ENCODE measurements at places on chromosomes 7 and 10.
A peak's percentile ranks its signal among the peaks of the same experiment; 100 is the strongest.

DNA sequence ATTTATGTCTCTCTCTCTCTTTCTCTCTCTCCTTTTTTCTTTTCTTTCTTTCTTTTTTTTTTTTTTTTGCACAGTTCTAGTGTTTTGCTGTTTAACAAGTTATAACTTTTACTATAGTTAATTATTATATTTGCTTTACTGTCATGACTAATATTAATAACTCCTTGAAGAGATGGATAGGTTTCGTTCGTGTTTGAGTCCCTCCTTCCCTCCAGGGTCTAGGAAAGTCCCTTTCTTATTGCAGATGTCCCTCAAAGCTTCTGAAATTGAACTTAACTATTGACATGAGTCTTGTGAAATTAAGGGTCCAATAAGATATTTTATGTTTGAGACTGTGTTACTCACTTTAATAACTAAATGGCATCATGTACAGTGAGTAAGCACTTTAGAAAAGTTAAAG lies 131.4 kb downstream of the PLXDC2 start:
- no peak for DNase-seq

DNA sequence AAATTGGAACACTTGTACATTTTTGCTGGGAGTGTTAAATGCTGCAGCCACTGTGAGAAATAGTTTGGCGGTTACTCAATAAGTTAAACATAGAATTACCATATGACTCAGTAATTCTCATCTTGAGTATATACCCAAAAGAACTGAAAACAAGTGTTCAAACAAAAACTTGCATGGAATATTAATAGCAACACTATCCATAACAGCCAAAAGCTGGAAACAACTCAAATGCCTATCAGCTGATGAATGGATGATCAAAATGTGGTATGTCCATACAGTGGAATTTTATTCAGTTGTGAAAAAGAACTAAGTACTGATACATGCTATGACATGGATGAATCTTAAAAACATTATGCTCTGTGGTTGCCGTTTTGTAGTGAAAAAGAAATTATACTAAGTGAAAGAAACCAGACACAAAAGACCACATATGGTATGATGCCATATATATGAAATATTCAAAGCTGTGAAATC lies 63.0 kb upstream of the SP4 start:
- DNase-seq: no peak

DNA sequence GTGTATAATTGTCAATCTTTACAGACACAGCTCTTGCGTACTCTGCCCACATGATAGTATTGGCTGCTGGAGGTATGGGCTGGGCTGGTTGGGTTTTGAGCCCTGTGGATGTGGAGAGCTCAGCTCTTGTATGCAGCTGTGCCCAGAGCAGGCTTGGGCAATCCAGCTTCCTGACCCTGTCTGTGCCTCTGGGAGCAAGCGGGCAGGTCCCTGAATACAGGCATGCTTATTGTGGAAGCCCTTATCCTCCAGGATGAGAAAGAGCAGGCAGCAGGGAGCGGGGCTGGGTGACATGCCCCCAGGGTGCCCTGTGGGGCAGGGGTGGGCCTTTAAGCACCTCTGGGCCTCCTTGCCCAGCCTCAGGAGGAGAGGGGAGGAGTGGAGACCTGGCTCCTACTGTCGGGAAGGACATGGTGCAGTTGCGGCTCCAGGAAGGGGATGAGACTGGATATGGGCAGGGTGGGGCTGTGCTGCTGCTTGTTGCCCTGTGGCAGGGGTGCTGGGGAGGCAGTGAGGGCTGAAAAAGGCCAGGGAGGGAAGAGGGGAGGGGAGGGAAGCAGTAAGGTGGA lies 32.7 kb upstream of the SH2D4B start:
- no peak for DNase-seq

GRCh38 chr10:12590675-12591659 lies 241.6 kb downstream of the CAMK1D start:
- no peak for DNase-seq

GRCh38 chr10:28385748-28386502 lies 83.1 kb upstream of the MPP7 start:
- DNase-seq: no peak

GRCh38 chr7:137968890-137969289 lies 33.0 kb downstream of the CREB3L2 start:
- no peak for DNase-seq

DNA sequence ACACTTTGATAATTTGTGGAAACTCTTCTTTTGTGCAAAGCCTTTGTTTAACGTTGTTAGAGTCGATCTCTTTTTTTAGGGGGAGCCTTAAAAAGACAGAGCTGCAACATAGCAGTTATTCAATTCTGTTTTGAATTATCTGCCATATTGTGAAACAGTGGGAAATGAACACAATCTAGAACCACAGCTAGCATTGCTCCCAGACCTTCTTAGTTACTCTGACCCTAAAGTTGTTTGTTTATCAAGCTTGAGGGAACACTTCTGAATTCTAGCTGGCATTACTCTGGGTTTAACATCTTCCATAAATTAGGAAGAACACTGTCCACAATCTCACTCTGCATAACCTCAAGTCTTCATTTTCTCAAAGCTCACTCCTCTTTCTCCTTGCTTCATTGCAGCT lies 217.7 kb downstream of the PRKG1 start:
- DNase-seq: no peak

DNA sequence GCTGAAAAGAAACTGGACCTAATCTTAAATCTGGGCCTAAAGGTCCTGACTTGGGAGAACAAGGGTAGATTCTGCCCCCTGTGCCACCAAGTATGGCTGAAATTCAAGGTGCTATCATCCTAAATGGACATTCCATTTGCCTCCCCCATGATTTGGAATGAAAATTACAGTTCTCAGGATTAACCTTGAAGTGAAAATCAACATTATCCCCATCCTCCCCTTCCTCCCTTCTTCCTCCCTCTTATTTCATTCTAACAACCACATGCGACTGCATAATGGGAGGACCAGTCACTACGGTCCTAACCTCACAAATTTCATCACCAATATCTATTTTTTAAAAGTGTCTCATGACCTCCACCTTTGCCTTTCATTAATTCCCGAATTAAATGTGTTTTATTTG lies 62.1 kb downstream of the SEMA3C start:
- DNase-seq: no peak

DNA sequence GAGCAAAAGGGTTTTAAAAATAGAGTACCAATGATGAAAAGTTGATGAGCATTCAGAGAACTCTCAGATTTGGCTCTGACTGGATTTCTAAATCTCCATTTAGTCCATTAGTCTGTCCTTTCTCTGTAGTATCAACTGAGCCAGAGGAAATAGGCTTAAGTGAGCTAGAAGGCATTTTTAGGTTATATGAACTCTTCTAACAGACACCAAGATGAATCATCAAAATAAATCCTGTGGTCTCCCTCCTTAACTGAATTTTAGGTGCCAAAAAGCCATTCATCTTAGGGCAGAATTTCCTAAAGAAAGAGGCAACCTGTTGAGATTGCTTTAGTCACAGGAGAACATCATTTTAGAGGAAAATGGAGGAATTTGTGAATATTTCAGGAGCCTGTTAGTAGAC lies 305.1 kb downstream of the AUTS2 start:
- DNase-seq: no peak

- no peak for DNase-seq
These were observed 40.7 kb downstream of the GPRIN2 start for GRCh38 chr10:46515793-46516192.

DNA sequence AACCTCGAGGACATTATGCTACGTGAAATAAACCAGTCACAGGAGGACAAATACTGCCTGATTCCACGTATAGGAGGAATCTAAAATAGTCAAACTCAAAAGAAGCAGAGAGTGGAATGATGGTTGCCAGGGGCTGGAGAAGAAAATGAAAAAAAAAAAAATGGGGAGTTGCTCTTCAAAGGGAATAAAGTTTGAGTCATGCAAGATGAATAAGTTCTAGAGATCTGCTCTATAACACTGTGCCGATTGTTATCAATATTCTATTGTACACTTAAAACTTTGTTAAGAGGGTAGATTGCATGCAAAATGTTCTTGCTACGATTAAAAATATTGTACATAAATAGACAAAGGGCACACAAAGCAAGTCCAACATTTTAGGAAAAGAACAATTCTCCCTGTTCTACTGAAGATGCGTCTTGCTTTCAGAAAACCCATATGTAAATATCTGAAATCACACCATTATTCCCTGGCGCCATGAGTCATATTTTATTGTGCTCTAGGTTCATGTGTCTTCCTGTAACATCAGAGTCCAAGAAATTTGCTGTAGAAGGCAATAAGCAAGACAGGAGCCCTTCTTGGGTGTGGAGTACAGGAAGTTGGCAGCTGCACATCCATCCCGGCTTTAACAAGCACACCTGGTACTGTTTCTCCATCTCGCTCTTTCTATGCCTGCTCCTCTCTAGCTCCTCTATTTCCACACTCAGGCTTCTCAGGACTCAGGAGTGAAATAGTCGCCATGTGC lies 145.9 kb downstream of the GFRA1 start:
- DNase-seq: peak; percentile 29

DNA sequence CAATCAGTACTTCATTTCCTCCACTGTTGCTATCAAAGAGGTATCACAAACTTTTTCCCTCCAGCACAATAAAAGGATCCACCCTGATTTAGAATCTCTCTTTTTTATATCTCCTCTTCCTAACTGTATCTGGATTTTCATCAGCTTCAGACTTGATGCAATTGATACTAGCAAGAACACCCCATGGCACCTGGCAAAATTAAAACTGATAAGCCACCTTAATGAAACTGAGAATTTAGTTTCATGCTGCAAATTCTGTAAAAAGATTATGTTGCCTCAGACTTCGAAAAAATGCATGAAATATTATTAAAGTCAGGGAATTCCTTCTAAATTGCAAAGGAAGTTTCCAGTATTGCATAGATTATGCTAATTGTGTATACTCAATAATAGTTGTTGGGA lies 277.0 kb downstream of the HDAC9 start:
- no peak for DNase-seq

GRCh38 chr10:13839430-13839990 lies 252.7 kb downstream of the PRPF18 start:
- DNase-seq: no peak

DNA sequence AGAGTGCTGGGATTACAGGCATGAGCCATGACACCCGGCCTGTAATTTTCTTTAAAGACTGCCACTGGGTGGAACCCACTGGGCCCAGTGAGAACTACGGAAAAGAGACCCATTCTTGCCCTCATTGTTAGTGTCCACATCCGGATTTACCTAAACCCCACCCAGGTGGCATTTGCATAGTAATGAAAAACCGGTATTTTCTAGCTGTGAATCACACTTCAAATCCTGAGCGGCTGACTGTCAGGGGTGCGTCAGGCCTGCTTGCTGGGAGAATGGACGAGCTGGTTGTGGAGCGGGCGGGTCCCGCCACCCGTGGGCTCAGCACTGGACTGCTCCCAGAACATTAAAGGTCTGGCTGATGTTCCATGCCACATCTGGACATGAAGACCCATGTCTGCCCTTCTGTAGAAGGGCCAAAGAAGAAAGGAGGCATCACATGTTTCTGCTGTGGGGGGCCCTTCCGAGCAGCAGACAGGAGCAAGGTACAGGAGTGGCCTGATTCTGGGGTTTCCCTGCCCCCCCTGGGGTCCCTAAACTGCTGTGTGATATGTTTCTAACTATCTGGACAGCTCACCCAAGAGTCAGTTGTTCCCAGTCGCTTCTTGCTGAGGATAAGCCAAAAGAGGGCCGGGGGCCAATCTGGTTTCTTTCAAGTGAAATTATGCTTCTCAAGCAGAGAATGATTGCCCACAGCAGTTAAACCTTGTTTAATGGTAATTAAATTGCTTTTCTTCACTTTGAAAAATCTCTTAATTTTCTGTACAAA lies 46.4 kb downstream of the KIAA1217 start:
- DNase-seq: no peak

DNA sequence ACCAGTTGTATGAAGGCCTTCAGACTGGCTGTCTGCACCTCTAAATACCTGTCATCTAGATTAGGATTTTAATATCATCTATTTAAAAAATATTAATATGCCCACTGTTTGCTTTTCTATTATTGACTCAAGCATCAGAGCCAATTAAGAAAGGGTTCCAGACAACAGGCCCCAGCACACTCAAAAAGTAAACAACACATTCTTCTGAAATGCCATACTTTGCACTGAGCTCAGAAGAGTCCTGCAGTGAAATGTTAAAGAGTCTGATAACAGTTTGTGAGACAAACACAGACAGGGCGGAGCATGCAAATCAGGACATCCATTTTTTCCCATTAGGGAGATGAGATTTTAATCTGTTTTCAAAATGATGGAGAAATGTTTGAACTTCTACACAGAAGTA lies 45.9 kb upstream of the KLF6 start:
- no peak for DNase-seq

DNA sequence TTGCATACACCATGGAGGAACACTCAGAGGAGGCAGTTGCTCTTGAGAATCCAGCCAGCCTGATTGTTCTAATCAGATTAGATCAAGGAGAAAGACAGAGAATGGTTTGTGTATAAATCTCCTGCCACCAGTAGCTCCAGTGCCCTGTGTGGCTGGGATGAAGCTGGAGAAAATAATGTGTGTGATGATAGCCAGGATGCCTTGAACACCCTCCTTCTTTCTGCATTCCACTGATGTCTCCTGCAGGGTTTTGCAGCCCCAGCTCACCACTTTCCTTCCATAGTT lies 614.7 kb upstream of the FOXK1 start:
- no peak for DNase-seq

- no peak for DNase-seq
These were observed 7.0 kb upstream of the PRR15 start for GRCh38 chr7:29556405-29557195.

DNA sequence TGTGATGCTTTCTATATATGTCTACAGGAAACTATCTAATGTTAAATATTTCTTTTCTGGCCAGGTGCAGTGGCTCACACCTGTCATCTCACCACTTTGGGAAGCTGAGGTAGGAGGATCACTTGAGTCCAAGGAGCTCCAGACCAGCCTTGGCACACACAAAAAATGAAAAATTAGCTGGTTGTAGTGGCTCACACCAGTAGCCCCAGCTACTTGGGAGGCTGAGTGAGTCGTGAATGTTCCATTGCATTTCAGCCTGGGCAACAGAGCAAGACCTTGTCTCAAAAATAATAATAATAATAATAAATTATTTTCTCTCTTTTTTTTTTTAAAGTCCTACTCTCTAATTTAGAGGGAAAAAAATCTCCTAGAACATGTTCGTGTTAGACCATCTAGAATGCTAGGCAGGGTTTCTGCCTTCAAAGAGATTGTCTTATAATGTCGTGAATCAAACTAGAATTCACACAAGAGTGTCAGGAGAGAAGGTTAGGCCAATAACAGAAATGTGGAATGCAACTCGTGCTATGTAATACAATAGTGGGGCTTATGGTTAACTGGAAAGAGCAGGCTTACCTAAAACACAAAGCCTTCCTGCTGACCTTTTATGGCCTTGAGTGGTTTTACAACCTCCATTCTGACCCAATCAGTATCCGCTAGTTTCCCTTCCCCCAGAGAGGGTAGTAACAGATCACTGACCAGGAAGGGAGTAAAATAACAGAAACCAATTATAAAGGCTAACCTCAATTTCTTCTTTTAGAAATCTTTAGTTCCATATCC lies 46.3 kb downstream of the MYOF start:
- no peak for DNase-seq

GRCh38 chr7:47573758-47574481 lies 8.0 kb downstream of the TNS3 start:
- DNase-seq: peak; percentile 53

All from COLO829 (cell line).